ENCODE measurements at places on chromosomes 4 and X.
A peak's percentile ranks its signal among the peaks of the same experiment; 100 is the strongest.

- peak; percentile 84 for DNase-seq
These were observed 1.4 kb upstream of the MAGED1 start for GRCh38 chrX:51891821-51892551.

DNA sequence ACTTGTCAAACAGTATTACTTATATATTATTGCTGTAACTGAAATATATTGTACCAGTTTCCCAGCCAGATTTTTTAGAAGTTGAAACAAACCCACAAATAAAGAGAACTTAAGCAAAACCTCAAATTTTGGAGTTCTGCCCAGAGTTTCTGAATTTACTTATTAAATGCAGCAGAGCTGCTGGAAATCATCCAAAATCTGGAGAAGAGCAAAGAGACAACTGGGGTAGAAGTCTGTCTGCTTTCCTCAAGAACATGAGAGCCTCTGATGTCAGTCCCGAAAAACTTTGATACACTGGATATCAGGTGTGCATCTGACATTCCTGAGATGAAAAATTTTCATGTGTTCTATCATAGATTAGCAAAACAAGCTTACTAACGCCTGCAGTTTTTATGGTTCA, 325.9 kb downstream of the NR3C2 start:
- DNase-seq: no peak

GRCh38 chrX:964831-965416, 247.5 kb downstream of the CRLF2 start:
- peak; percentile 30 for DNase-seq

DNA sequence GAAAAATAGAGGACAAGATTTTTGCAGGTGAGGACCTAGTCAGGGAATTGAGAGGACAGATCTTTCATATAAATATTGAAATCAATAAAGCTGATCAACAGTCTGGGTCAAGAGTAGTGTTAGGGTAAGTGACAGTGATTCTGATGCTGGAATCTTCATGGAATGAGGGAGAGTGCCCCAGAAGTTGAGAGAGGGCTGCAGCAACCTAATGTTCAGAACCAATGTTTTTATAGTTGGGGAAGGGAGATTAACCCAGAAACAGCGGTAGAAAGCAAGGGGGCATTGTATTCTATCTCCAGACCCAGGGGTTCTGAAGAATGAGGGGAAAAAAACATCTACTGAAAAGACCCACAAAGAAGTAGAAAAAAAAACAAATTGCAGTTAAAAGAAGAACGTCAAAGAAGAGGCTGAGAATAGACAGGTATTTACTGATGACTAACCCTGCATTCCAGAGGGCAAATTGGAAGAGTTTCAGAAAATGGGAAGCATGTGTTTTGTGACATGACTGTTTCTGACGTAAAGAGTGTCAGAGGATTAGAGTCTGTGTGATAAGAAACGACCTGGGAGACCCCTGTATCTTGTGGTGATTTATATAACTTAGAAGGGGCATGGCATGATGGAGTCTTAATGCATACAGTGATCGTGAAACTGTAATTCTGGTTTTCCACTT, 819.6 kb upstream of the EPHA5 start:
- DNase-seq: peak; percentile 13

- no peak for DNase-seq
These were observed 31.1 kb downstream of the PRRG1 start for GRCh38 chrX:37380256-37380655.

DNA sequence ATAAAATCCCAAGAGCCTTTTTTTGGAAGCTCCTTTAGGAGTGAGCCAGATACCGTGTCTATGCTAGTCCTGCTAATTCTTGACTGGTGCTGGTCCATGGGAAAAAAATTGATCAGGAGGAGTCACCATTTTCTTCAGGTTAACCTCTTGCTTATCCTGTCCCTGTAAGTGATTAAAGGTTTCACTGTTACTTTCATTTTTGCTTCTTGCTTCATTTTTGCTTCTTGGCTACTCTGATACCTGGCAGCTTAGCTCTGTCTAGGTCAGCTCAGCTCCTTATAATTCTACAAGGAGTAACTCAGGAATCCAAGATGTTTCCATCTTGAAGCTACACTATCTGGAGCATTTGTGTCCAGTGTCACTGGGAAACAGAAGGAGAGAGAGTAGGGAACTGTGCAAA, 45.7 kb downstream of the AFM start:
- DNase-seq: no peak

DNA sequence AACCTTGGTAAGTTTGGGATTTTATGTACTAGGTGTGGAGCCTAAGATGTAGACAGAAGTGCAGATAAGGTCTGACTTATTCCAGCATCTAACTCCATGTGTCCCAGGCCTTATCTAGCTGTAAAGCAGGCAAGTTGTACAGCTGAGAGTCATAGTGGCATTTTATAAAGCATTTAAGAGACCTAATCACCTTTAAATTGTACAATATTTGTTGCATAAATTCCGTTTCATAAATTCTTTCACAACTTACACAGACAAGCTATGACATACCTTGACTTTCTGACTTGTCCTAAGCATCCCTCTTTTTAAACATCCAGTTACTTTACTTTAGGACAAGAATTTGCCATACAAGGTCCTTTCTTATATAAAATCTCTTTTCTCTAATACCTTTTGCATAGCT, 11.0 kb downstream of the SYAP1 start:
- DNase-seq: no peak

DNA sequence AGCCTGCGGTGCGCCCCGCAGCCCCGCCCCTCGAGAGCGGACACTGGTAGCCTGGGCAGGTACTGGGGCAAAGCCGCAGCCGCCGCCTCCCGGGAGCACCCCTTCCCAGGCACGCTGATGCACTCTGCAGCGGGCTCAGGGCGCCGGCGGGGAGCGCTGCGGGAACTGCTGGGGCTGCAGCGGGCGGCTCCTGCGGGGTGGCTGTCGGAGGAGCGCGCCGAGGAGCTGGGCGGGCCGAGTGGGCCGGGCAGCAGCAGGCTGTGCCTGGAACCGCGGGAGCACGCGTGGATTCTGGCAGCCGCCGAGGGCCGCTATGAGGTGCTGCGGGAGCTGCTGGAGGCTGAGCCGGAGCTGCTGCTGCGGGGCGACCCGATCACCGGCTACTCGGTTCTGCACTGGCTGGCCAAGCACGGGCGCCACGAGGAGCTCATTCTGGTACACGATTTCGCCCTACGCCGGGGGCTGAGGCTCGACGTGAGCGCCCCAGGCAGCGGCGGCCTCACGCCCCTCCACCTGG, 401 bp downstream of the SOWAHD start:
- peak; percentile 50 for DNase-seq

DNA sequence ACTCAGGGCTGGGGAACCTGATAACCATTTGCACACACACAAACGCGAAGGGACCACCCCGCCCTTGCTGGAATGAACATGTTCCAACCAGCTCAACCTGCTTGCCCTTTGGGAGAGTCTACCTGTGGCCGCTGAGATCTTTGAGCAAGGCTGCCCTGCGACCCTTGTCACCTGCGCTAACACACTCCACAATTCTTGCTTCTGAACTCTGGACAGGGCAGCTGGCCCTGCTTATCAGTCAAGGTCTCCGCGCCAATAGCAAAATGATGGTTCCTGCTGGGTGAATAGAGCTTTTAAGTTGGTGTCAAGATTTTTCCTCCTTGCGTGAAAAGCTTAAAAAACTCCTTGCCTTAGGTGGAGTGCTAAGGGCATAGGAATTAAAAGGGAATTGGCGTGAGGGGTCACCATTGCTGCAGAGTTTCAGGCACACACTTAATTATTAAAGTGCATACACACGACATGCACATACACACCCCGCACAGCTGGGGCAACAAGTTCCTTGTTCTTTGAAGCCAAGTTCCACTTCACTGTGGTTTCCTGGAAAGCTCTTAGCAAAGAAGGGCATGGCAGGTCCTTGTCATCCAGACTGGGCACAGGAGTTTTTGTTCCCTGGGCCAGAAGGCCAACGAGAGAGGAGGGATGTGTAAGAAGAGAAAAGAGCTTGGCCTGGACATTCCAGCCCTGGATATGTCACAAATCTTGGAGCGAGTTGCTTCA, 207.7 kb downstream of the STIM2 start:
- DNase-seq: no peak

GRCh38 chr4:110020646-110021443, 108.2 kb downstream of the EGF start:
- DNase-seq: no peak

GRCh38 chrX:149259241-149259640, 245.9 kb downstream of the IDS start:
- no peak for DNase-seq

- DNase-seq: no peak
These were observed 330.5 kb upstream of the PRKX start for GRCh38 chrX:4043951-4044350.

- DNase-seq: no peak
These were observed 133.5 kb downstream of the COL4A6 start for GRCh38 chrX:108304757-108305156.

GRCh38 chr4:3645711-3646679, 113.8 kb upstream of the LRPAP1 start:
- DNase-seq: no peak

GRCh38 chrX:148522006-148522405, 21.6 kb downstream of the AFF2 start:
- no peak for DNase-seq

DNA sequence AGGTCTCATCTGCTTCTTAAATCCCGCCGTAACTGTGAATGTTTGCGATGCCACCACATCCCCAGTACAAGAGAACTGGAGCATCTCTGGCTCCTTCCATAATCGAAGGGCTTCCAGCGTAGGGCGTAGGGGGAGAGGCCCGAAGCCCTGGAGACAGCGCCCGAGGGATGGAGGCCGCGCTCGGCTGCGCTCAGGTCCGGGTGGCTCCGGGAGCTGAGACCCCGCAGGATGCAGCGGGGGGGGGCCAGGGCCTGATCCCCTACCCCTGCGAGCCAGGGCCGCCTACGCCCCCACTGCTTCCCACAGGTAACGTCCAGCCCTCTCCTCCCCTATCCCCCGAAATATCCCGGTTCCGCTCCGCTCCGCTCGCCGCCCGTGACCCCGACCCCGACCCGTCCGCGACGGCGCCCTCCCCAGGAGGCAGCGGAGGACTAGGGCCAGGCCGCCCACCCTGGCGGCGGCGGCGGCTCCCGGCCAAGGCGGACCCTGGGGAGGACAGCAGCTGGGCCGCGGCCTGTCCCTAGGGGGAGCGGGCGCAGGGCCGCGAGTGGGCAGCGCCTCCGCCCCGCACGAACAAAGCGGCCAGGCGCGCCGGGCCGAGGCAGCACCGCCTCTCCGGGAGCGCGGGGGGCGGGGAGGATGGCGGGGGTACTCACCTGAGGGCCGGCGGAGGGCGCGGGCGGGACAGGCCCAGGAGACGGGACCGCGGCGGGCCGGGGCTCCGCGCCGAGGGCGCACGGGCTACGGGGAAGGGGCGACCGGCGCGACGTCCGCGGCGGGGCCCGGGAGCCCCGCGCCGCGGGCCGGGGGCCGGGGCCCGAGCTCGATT, 723 bp downstream of the WDFY3 start:
- DNase-seq: peak; percentile 70

DNA sequence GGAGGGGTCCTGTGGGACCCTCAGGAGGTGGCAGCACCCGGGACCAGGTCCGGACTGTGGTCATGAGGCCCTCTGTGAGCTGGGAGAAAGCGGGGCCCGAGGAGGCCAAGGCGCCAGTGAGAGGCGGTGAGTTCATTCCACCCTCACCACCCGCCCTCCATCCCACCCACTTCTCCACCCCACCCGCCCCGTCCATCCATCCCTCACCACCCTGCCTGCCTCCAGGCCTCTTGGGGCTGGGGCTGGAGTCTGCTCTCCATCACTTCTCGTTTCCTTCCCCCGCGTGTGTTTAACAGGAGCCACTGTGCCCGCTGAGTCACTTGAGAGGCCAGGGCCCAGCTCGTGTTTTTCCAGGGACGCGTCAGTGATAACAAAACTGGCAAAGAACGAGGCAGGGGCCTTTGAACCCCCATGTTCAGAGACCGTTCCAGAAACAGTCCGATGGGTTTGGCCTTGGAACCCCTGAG, 6.2 kb downstream of the SH3TC1 start:
- no peak for DNase-seq

DNA sequence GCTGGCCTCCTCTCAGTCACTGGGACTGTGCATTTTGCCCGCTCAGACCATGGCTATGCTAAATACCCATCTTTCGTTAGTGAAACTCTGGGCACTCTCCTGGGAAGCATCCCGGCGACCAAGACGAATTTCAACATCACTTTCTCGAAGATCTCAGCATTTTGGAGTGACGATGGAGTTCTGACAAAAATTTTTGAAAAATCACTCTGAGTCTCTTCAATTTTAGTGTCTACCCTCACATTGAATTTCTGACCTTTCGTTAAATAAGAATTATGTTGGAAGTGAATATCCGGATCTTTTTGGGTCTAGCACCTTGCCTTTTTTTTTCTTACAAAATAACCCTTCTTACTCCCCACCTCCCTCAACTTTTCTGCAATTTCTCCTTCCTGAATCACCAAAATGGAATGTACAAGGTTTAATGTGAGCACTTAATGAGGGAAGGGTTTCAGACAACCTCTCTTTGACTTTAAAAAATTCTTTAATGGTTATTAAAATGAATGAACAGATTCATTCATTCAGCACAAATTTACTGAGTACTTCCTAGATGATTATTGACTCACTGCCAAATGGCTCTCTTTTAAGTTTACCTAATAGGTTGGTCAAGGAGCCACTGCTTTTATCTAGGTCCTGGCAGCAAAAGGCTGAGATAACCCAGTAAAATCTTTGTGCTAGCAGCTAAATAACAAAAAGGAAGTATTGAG, 746 bp upstream of the AADAT start:
- DNase-seq: no peak

DNA sequence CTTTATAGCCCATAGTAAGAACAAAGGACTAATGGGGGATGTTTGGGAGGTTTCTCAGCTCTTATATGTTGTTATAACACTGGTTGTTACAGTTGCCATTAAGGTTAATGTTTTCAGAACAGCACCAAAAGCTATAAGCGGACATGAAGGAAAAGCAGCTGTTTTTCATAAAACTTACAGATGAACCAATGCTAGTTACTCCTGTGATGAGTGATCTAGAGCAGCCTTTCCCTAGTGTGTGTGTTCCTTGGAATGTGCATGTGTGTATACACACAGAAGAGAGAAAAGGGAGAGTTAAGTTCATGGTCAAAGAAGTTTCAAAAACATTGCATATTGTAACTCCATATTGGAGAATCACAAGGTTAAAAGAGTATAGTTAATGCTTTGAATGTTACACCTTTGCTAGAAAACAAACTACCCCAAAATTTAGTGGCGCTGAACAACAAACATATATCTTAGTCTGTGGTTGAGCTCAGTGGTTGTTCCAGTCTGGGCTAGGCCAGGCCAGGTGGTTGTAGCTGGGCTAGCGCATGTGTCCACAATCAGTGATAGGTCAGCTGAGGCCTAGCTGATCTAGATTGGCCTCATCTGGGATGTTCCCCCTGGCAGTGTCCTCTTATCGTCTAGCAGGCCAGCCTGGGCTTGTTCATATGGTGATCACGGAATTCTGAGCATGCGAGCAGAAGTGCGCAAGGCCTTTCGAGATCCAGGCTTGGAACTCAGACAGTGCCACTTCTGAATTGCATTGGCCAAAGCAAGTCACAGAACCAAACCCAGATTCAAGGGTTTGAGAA, 151.0 kb downstream of the NHS start:
- DNase-seq: peak; percentile 61

GRCh38 chrX:48957827-48958634, 624 bp upstream of the OTUD5 start:
- peak; percentile 100 for DNase-seq

- DNase-seq: no peak
These were observed 5.3 kb upstream of the APELA start for GRCh38 chr4:164871673-164872072.
